ENCODE measurements at places on chromosomes 1 and 21.

DNA sequence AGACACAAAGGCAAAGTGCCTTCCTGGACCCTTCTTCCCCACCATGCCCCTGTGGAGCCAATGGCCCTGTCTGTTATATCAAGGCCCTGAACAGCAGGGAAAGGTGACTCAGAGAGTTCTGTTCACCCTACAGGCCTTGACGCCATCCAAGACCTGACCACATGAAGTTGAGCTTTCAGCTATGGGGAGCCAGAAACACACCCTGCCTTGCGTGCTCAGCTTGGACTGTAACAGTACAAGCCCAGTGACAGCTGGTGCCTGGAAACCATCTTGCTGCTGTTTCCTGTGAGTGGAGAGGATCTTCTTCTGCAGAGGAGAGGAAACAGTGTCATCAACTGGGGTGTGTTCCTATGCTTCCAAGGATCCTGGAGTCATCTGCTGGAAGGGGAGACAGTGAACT, 165.0 kb upstream of the IRF2BP2 start:
- DNase-seq = no peak

DNA sequence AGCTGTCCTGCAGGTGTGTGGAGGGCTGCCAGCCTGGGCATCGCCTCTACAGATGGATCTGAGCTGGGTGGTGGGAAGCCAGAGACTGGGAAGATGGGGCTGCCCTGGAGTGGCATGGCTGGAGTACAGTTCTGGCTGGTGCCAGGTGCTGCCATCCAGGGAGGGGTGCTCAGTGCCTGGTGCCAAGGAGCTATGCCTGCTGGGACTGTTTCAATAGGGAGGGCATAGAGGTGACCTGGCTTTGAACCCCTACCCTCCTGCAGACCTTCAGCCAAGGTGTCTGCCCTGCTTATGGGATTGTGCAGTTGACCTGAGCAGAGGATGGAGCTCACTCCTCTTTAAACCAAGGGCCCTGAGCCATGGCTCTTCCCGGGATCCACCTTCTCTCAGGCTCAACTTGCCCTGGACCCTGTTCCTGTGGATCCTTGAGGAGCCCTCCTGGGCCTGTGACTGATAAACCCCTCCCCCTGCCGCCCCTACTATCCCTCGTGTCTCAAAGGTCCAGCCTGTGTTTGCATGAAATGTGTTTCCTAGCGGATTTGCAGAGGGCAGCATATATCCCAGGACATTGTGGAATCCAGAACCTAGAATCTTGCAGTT, 48.7 kb downstream of the PTPRU start:
- no peak for DNase-seq

DNA sequence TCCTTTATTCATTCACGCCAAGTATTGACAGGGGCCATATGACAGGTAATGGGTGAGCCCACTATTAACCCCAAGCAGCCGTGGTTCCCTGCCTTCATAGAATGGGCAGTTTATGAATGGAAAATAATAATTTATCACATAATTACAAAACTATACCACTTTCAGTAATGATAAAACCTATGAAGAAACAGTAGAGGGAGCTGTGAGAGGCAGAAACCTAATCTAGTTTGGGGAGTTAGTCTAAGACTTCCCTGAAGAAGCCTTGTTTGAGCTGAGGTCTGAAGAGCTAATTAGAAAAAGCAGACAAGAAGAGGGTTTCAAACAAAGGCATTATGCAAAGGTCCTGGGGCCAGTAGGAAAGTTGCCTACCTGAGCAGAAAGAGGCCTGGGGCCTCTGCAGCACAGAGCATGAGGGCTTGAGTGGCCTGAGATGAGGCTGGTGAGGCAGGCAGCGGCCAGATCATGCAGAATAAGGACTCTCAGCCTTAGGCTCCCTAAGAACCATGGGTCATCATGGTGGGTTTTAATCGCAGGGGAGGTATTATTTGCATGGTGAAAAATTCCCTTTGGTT, 142.8 kb downstream of the ATG4C start:
- no peak for DNase-seq

DNA sequence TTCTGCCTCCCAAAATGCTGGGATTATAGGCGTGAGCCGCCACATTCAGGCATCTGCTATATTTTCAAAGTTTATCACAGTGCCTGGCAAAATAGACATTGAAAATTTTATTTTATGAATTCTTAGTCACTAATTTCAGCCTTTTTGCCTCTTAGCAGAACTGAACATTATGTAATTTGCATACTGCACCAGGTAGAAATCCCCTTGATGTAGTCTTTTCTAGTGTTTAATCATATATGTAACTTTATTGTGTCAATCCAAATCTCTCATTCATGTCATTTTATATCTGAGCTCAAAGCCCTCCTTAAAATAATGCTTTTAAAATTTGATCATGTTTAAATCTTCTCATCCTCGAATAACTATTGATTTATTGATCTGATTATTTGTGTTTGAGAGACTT, 19.2 kb downstream of the WDTC1 start:
- DNase-seq = no peak

DNA sequence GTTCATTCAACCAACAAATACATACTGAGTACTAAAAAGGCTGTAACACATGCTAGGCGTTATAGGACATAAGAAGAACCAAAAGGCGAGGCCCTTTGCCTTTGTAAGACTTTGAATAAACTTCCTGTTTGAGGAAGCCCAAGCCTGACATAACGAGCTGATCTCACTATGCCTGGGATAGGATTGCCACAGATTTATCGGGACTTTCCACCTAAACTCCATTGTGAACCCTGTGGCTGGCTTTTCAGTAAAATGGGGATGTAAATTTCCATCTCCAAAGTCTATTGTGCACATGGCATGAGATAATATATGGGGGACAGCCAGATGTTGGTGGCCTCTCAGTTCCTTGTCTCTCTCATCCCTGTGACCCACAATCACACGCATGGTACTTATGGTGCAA, 41.9 kb downstream of the LMO4 start:
- DNase-seq = no peak

DNA sequence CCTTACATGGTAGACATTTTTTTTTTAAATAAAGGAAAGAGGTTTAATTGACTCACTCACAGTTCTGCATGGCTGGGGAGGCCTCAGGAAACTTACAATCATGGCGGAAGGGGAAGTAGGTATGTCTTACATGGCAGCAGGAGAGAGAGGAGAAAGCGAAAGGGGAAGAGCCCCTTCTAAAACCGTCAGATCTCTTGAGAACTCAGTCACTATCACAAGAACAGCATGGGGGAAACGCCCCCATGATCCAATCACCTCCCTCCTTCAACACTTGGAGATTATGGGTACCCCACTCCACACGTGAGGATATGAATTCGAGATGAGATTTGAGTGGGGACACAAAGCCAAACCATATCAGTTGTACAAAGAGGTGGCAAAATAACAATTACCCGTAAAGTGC, 301.7 kb downstream of the GRIK1 start:
- no peak for DNase-seq

DNA sequence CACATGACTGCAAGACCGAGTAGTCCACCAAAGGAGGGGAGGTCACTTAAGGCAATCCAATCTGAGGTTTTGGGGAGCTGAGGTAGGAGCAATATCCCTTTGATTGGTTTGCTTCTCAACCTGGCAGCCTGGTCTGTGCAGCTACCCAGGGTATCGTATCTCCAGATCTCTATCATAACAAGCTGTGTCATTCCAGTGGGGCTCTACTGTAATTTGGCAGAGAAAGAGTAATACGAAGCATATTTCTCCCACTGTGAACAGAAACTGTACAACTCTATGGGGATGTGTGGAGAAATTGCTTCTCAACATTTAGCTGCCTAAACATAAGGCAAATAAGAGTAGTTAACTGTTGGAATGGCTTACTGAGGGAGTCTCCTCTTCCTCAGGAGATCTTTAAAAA, 20.6 kb downstream of the CD101 start:
- DNase-seq = no peak

All from tibial artery (tissue), 4 donors.